Suppressor macrophage (primary cell): ENCODE measurements at places on chromosomes 7 and 10.

GRCh38 chr7:44674381-44674780 is 68.0 kb downstream of the OGDH start:
- no peak for DNase-seq

GRCh38 chr10:100043796-100044195 is 34.0 kb upstream of the DNMBP start:
- peak; percentile 20 for DNase-seq

DNA sequence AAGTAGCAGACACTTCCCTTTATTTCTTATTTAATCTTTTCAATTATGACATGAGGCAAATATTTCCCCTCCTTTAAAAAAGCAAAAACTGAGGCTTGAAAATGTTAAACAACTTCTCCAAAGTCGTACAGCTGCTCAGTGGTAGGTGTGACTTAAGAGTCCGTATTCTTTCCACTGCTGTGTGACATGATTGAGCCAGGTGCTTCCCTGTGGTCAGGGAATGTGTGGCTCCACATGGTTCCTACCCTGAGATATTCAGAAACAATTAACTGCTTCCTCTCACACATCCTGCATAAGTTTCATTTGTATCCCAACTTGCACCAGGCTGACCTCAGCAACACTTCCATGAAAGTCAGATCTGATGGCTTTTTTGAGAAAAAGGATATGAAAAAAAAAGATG is 13.6 kb downstream of the OPALIN start:
- no peak for DNase-seq

DNA sequence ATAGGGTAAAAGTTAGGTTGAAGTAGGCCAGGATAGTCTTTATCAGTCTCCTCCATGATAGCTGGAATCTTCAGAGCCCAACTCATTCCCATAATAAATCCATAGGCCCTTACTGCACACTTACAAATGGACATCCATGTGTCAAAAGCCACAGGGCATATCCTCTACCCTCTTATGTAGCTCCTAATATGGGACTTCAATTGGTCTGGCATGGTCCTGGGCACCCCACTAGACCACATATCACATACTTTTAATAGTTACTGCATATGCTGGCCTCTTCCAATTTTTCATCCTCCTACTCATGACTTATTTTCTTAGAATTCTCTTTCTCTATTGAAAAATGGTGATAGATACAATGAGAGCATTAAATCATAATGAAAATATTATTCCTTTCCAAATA is 169.3 kb downstream of the MAGI2 start:
- no peak for DNase-seq

DNA sequence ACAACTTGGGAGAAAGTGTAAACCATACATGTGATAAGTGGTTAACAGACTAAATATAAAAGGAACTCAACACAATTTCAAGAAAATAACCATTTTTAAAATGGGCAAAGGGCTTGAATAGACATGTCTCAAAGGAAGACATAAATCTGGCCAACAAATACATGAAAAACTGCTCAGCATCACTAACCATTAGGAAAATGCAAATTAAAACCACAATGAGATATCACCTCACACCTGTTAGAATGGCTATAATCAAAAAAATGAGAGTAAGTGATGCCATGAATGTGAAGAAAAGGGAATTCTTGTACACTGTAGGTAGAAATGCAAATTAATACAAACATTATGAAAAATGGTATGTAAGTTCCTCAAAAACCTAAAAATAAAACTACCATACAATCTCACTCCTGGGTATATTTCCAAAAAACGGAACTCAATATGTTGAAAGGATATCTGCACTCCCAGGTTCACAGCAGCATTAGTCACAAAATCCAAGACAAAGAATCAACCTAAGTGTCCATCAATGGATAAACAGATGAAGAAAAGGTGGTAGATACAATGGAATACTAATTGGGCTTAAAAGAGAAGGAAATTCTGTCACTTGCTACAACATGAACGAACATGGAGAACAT is 5.6 kb downstream of the SNX13 start:
- DNase-seq = no peak

- peak; percentile 80 for DNase-seq
These were observed 36.0 kb upstream of the SRGN start for GRCh38 chr10:69051710-69052487.

DNA sequence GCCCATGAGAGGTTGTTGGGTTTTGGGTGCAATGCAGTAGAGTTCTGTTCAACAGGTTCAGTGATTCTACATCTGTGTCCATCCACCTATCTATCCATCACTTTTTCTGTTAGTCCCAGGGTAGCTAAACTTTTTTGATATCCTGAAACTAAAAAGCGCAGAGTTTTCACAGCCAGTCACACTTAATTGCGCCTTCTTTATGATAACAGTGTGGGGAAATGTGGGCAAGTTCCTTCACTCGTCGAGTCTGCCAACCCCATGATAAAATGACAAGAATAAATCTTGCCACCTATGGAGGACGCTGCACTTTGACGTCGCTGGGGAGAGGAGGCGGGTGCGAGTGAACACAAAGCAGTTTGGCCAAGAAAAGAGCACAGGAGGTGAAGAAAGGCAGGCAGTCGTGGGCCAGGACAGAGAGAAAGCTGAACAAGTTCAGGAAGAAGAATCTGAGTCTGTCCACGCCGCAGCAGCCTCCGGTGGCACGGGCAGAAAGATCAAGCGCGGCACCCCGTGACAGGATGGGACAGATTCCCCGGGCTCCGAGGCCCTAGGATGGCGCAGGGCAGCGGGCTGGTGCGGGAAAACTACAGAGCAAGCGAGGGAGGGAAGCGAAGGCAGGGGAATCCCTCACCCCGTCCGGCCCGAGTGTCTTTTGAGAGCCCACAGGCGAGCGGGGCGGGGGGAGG is 9.2 kb downstream of the SP8 start:
- no peak for DNase-seq

DNA sequence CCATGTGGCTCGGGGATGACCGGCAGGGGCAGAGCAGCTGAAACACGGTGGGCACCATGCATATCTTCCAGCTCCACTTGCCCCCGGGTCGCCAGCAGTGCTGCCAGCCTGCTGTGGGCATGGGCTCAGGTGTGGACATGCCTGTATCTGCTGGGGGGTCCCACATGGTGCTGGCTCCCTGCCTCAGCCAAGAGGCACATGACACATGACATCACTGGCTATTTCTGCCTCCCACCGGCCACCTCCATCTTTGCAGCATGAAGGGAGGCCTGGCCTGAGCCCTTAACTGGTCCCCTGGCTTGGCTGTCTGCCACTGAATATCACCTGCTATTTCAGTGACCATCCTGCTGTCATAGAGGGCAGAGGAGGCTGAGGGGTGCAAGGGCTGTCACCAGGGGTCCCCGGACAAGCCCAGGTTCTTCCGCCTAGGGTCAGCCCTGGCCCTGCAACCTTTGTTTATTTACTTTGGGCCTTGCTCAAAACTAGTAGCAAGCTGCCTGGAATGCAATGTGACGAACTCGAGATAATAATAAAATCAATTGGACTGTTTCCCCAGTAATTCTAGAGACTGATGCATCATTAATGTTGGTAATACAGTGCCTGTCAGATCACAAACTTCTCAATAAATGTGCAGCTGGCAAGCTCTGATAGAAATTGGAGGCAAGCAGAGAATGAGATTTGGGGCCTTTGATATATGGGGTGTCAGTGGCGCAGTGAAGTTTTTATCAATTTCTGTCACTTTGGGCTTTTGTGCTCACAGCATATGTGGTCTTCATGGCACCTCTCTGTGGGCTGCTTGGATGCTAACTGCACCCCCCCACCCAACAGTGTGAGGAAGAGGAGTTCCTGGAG is 28.5 kb downstream of the ZMIZ1 start:
- DNase-seq = no peak

GRCh38 chr10:95789902-95790301 is 33.9 kb downstream of the ENTPD1 start:
- peak; percentile 66 for DNase-seq

- DNase-seq = peak; percentile 37
These were observed 21.4 kb upstream of the MLXIPL start for GRCh38 chr7:73645643-73646174.

DNA sequence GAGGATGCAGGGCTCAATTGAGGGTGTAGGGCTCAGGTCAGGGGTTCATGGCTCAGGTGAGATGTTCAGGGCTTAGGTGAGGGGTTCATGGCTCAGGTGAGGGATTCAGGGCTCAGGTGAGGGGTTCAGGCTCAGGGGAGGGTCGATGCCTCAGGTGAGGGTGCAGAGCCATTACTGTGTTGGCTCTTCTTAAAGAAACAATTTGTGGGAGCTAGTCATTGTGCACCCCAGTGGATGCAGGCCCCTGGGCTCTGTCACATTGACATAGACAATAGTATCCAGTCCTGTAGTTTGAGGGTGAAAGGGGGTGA is 86.7 kb downstream of the ADCY1 start:
- DNase-seq = no peak

DNA sequence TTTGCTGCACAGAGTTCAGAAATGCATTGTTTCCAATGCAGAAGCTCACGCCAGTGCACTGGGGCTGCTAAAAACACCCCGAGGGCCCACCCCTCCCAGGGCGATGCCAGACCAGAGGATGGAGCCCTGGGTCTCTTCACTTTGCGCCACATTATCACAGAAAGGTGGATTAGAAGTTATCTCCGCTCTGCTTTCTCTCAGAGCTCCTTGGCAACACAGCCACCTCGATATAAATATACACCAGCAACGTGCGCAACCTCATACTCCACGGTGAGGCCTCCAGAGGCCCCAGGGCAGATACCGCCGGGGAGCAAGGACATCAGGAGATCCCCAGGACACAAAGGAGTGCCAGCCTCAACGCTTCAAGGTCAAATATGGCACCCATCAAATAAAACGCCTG is 121.0 kb upstream of the TBX20 start:
- DNase-seq = no peak

- DNase-seq = no peak
These were observed 82.3 kb downstream of the ANKRD7 start for GRCh38 chr7:118306771-118307170.

DNA sequence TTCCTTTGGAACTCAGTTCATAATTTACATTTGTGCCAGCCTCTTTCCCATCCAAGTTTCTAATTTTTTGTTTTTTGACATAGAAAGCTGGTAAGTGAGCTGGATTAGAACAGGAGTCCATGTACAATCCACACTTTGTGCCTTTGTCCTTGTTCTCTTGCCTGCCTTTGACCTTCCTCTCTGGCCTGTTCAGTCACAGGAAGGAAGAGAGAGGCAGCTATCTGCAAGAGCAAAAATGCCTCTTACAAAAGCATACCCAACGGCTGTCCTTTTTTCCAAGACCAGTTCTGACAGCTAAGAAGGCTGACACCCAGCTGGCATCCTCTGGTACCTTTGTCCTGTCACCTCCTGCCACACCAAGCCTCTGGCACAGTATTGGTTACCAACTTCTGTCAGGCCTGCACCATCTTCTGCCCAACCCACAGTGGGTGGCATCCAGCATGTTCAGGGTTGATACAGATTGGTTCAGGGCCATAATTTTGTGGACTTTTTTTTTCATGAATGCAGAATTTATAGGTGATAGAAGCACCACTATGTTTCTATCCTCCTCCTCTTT is 133.7 kb upstream of the KLF14 start:
- DNase-seq = no peak

GRCh38 chr7:12821746-12822145 is 134.3 kb downstream of the ARL4A start:
- DNase-seq = no peak
